ENCODE measurements at places on chromosomes 3 and 15.

DNA sequence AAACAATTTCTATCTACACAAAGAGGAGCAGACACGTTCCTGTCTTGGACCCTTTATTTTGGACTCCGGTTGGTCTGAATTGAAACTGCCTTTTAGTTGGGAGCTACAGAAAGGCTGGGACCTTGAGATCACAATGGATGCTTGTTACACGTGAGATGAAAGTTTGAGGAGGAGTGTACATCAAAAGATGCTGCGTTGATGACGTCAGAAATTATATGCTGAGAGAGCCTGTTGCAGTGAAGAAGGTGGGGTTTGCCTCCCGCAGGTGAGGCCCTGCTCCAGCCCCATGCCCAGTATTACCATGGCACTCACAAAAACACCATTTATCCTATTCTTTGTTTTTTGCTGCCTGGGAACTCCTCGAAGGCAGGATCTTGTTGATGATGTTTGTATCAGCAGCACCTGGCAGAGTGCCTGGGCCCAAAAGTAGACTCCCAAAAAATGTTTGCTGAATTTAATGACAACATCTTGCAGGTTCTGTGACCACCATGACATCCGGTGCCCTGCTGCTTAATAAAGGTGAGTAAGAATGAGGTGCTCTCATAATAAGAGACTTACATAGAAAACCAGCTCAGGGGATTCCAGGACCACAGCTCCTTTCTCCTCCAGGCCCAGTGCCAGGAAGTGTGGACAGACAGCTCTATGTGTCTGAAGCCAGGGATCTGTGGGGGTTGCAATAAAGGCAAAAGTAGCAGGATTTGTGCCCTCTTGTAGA is 136.1 kb upstream of the UBE2E1 start:
- DNase-seq, result no peak

GRCh38 chr3:113695786-113696645 is at the start of gene USF3:
USF3 (minus strand) TSS chr3:113696642; CDS start chr3:113674878, 21,764 bp downstream.
- peak; percentile 61 for DNase-seq

DNA sequence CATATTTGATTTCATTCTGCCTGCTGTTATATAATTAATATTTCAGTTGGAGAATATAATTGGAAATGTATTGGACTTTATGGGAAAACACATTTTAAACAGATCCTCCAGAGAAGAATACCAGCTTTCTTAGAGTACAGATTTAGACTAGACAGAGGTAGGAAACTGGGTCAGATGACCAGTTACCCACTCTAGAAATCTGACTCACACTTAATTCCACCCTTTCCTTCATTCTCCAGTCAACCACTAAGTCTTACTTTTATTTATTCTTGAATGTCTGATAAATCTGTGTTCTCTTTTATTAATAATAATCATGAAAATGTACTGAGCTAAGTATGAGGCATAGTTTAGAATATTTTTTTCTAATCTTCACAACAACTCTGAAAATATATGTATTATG is 110.7 kb downstream of the LRRC49 start:
- no peak for DNase-seq

GRCh38 chr15:64232400-64232799 is 69.6 kb upstream of the PPIB start:
- no peak for DNase-seq

DNA sequence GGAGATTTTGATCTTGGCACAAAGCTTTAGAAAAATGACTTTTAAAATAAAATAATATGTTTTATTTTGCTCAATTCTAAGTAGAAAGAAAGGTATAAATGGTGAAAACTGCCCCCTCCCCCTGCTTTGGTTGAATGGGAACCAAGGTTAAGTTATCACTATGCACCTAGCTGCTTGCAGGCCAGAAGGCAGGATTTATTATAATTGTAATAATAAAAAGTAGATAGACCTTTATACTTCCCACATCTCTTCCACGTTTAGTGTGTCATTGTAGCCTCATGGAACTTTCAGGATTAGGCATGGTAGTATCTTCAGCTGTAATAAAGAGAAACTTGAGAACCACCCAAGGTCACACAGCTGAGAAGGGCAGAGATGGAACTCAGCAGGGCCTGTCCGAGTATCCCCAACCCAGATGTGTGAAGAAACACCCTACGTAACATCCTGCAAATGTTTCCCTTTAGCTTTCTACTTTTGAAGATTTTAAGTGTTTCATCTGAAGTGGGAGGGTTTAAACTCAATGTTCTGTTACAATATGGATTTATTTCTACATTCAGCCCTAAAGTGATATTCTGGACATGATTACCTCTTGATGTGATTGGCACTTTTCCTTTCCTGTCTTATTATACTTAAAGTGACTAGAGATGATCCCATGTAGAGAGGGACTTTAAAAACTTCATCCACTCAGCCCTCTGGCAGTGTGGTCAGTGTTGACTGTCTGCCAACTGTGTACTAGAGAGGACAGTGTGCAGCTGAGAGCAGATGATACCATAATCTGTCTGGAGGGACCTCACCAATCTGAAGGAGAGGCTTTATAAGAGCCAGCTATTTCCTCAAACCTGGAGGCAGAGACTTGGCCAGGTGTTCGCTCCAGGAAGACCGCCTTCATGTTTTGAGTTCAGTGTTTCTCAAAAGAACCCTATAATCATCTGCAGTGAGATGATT is 282.5 kb upstream of the TRIM42 start:
- no peak for DNase-seq

DNA sequence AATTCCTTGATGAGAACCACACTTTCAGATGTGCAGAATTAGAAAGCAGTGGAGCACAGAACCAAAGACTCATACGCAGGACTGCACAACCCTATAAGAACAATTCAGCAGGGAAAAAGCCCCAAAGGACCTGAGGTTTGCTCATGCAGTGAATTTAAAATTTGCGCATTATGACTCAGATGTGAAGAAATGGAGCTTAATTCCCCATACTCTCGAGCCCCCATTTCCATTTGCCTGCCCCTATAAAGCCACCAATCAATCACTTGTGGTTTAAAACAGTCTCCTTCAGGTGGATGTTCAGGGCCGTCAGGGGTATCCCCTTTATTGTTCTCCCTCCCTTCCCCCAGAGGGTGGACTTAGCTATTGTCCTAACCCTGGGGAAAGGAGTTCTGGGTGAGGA is 221.2 kb downstream of the IGSF11 start:
- no peak for DNase-seq

- DNase-seq, result no peak
Measured at GRCh38 chr3:172126741-172127140, 87.4 kb downstream of the FNDC3B start.

DNA sequence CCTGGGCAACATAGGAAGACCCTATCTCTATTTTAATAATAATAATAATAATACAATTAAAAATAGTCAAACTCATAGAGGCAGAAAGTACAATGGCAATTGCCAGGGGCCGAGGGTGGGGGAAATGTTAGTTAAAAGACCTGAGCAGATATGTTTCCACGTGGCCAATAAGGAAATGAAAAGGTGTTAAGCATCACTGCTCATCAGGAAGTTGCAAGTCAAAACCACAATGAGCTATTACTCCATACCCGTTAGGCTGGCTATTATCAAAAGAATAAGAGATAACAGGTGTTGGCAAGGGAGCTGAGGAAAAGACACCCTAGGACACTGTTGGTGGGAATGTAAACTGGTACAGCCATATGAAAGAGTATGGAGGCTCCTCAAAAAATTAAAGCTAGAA is 60.4 kb upstream of the PRSS50 start:
- no peak for DNase-seq

- no peak for DNase-seq
Measured at GRCh38 chr3:33447958-33448357, 7.8 kb upstream of the UBP1 start.
